Esophagus squamous epithelium (tissue), 5 donors: ENCODE measurements at places on chromosomes 2 and 18.

DNA sequence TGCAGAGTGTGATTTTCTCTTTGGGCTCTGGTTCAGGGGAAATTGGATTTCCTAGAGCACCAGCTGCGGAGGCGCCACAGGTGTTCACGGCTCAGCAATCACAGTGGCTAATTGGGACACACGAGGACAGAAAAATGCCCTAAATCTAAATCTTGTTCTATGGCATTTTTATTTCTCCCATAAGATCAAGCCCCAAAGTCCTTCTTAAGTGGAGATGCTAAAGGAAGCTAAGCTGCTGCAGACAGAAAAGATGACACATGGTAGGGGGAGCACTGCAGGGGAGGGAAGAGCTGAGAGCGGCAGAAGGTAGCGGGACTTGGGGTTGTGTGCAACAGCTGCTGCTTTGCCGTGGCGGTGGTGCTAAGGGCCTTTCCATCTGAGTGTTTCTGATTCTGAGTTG is 280.6 kb downstream of the MYT1L start:
- no peak for DNase-seq

DNA sequence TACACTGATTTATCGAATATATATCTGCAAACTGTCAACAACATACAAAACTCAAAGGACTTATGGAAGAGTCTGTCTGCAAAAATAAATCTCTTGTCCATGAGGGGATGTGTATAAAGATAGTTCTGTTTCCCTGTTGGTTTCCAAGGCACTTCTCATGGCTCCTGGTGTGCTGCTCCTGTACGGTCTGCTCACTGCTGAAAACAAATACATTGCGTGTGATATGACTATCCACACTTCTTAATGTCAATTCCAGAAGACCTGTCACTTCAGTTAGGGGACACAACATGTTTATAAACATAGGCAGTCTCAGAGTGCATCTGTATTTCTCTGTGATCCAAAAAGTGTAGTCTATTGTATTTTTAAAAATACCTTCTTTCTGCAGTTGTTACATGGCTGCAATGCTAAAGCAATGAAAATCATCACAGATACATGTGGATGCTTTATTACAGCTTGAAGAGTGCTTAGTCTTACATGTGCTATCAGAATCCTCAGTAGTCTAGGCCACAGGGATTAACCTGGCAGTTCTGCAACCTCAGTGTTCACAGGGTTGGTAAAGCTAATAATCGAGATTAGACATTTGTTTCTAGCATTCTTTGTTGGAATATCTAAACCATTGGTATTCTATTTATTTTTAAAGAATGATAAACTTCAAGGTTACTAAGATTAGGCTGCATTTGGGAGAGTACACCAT is 7.8 kb downstream of the ALKAL2 start:
- DNase-seq = no peak

- DNase-seq = peak; percentile 16
Measured at GRCh38 chr2:44169155-44169898, 652 bp downstream of the PPM1B start.

- no peak for DNase-seq
Measured at GRCh38 chr2:75428060-75428459, 132.7 kb downstream of the EVA1A start.
